Caudate nucleus (tissue), 63 donors: ENCODE measurements at places on chromosomes 5 and 9.

DNA sequence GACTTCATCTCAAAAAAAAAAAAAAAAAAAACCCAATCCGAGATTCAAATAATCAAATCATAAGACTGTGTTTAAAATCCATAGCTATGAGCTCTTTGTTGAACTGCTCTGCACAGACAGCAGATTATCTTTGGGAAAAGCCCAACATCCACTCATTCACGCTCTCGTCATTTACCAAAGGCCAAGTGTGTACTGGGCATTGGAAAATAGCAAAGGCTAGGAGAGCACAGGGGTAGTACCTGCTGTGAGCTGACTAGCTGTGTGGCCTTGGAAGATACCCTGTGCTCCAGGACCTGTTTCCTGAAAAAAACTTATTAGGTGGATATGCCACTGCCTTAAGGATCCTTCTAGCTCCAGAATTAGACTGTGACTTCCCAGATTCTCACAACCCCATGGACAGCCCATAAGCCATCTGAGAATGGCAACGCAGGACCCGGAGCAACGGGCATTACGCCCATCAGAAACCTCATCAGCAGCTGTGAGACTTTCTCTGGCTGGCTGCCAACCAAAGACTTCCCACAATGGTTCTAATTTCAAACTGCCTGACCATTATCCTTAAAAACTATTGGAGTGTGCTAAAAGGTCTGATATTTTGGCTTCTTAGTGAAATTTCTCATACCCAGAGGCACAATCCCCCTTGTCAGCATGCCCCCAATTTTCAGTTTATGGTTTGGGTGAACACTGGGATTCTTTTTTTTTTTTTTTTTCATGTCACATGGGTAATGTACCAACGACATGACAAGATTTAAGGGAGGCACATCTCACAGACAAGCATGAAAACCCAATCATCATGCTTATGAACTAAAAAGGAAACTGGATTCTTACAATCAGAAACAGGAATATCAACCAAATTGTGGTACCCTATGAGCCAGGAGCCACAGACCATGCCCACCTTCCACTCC lies 16.8 kb downstream of the SERINC5 start:
- peak; percentile 72 for DNase-seq

DNA sequence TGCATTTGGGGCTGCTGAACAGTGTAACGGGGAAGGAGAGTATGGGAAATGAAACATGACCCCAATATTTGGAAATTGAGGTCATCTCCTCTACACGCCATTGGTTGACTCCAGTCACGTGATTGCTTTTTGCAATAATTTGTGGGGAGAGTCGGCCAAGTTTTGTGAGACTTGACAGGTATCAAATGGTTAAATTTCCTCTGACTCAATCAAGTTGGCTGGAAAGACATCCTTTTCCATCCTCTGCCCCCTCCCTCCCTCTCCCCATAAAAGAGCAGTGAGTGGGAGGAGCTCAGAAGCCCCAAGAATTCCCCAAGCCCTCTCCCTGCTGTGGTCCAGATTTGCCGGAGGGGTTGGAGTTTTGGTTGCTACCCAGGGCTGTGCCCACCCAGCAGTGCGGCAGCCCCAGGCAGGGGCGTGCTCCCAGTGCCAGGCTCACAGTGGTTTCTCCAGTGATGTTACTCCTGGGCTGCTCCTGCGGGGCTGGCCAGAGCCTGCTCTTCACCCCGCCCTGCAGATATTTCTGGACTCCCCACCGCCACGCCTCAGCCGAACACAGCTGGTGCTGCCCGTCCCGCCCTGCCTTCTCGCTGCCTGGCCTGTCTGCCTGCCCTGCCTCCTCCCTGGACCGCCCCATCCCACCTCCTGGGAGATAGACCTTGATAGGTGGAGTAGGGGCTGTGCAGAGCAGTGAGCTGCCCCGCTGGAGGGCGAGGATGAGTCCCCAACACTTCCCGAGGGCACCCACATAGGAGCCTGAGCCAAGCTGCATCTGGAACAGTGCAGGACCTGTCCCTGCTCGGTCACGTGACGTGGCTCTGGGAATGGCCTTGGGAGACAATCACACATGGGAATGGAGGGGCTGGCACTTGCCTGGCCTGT lies 3.4 kb downstream of the COL5A1 start:
- DNase-seq = peak; percentile 34

GRCh38 chr5:17123010-17123409 lies 94.4 kb upstream of the BASP1 start:
- no peak for DNase-seq

DNA sequence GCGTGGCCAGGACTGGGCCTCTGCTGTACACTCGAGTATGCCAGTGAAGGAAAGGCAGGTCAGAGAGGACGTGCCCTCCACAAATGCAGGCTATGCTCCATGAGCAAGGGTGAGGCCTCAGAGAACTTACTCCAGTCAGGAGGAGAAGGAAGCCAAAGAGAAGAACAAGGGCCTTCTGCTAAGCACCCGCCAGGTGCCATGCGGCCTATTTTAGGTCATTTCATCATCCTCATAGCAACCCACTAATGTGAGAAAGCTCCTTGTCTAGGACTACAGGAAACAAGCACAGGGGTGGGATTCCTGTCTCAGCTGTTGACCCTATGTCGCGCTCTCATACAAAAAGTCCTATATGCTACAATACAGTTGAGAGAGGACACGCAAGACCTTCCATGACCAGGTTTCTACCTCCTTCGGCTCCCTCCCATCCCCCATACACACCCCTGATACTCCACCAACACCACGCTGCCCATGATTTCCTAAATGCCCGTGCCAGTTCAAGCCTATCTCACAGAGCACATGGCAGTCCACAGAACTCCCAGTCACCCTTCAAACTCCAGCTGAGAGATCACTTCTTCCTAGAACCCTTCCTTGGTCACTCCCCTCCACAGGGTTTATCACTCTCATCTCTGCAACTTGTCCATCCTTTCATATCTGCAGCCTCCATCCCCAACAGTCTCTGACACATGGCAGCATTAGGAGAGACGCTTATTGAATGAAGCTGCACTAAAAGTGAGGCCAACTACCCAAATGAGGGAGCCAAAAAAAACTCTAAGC lies 26.8 kb downstream of the PSMB7 start:
- no peak for DNase-seq

GRCh38 chr5:92822183-92822582 lies 758.8 kb downstream of the NR2F1-AS1 start:
- no peak for DNase-seq

GRCh38 chr5:1865486-1865885 lies 17.2 kb downstream of the IRX4 start:
- DNase-seq = no peak

DNA sequence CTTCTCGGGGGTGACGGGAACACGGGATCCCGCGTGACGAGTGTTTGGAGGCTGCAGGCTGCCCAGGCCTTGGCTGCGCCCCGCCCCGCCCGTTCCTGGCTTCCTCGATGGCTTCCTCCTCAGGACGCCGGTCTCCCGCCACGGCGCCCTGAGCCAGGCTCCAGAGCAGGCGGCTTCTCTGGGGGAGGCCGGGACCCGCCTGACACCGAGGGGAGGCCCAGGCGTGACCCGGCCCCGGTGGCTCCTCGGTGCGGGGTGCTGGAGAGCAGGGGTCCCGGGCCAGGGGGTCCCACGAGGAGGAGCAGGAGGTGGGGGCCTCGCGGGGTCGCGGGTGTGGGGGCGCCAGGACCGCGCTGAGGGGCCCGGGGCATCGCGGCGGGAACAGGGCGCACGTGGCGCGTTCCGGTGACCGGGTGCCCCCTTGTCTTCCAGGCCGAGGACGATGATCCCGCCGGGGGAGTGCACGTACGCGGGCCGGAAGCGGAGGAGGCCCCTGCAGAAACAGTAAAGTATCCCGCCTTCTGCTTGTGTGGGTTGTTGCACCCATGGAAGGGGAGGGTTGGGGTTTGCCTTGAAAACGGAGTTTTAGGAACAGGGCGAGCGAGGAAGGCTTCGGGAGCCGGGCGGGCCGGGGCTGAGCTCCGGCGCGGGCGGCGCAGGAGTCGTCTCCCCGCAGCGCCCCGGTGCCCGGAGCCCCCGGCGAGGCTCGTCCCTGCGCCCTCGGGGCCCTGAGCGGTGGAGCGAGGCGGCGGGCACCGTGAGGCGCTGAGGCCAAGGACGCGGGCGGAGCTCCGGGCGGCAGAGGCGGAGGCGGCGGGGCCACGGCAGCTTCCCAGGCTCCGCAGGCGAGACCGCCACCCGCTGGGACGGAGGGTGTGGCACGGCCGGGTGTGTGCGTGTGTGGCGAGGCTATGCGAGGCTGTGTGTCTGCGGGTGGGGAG lies 22.2 kb downstream of the AHRR start:
- no peak for DNase-seq

GRCh38 chr5:57317341-57317740 lies 143.5 kb downstream of the GPBP1 start:
- DNase-seq = no peak

DNA sequence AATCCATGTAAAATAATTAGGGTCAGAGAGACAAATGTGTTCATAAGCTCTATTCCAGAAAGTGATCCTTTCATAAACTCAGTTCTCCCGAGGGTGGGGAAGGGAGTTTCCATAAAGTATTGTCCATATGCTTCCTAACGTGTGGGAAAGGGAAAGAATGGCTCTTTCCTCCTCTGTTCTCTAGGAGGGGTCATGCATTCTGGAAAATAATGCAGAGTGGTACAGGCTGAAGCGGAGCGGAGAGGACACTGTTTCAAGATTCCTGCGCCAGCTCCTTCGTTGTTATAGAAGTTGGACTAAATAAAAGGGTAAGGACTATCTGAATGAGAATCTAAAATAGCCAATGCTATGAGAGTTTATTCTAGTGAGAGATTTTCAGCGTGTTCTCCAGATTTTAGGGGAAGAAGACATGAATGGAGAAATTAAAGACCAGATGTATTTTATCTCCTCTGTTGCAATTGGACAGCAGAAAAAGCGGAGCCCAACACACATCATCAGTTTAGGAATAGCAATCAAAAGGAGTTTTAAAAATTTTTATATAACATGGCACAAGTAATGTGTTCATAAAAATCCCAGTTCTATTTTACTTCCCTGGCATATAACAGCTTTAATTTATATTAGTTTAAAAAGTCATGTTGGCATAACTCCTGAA lies 166.9 kb upstream of the MPDZ start:
- DNase-seq = no peak

DNA sequence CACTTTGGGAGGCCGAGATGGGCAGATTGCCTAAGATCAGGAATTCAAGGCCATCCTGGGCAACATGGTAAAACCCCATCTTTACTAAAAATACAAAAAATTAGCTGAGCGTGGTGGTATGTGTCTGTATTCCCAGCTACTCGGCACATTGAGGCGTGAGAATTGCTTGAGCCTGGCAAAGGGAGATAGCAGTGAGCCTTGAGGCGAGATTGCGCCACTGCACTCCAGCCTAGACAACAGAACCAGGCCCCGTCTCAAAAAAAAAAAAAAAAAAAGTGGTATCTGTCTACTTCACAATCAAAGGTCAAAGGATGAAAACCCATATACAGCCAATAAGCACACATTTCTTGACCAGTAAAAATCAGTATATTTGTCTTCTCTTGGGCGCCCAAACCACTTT lies 728.5 kb upstream of the ADAMTS16 start:
- DNase-seq = no peak

DNA sequence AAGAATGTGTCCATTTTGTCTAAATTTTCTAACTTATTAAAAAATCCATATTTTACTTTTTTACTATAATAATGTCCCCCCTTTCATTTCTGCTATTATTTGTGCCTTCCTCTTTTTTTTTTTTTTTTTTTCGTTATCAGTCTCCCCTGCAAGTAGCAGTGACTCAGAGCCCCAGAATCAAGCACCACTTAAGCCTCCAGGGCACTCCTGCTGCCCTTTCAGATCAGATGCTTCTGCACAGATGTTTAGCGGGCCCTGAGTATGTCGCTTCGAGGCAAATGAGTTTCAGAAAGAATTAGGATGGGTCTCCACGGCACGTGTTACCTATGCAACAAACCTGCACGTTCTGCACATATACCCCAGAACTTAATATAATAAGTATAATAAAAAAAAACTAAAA lies 11.7 kb downstream of the MED7 start:
- DNase-seq = no peak

DNA sequence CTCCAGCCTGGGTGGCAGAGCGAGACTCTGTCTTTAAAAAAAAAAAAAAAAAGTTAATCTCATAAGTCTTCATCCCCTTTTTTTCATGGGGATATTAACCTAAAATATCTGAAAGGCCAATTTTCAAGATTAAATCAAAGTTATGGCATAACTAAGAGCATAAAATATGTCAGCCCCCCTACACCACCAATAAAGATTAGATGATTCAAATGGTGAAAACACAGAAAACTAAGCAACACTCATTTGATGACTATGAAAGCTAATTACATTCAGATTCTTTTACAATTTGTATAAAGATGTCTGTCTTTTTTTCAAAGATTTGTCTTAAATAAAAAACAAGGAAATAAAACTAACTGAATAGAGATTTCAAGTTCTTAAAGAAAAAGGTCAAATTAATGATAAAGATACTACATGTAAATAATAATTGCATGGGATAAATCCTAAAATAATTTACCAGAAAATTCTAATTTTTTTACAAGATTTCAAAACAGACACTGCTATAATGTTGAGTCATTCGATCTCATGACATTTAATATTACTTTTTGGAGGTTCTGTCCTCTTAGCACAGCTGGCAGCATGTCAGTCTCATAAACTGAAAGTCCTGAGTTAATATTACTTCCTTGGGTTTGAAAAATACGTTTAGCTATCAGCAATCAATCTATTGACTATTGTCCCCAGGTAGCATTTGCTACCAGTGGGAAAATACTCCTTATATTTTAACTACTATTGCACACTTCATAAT lies 112.9 kb downstream of the KIAA0825 start:
- no peak for DNase-seq

- no peak for DNase-seq
Measured at GRCh38 chr5:90112033-90112692, 297.4 kb downstream of the CETN3 start.

- DNase-seq = peak; percentile 22
Measured at GRCh38 chr9:14345354-14346230, 31.7 kb upstream of the NFIB start.

DNA sequence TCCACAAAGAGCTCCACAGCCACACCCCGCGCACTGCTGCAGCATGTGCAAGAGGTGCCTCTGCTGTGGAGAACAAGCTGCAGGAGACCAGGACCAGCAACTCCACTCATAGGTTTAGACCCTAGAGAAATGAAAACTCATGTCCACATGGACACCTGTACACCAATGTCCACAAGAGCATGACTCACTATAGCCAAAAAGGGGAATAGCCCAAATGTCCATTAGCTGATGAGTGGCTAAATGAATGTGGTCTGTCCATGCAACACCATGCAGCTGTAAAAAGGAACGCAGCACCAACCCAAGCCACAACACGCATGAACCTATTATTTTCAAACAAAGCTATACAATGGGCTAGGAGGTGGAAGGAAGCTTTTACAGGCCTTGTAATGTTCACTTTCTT lies 18.1 kb downstream of the DYNC2I2 start:
- no peak for DNase-seq

DNA sequence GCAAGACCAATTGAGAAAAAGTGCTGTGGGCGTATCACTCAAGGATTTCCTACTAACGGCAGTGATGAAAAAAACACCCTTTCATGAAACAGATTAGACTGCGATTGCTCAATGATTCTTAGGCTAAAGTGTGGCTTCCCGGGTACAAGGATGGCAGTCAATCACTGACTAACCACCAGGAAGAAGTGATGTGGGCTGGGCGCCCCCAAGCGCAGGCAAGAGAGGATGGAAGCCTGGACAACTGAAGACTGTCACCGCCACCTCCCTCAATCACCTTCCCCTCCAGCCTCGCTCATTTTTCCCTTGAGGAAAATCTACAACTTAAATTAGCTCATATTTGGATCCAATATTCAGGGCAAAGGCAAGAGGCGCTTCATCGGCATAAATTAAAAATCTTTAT lies 707.2 kb downstream of the MTRR start:
- no peak for DNase-seq
